ENCODE measurements at places on chromosomes 11 and 22. TPM values are rescaled to one million over a fixed set of nuclear protein-coding genes. Genes with fewer than 3 reads are reported as not detected.

Gene CKAP5
- total RNA-seq, result 32.5 TPM

Gene ANKRD49
- total RNA-seq, result 25.2 TPM

Gene JHY
- total RNA-seq, result 7.0 TPM

Gene PARVG
- total RNA-seq, result 19.4 TPM

Gene CAPN1
- total RNA-seq, result 109 TPM

Gene HBE1
- total RNA-seq, result not detected

Gene MICAL3
- 23.9 TPM for total RNA-seq

Gene SUSD2
- 5.5 TPM for total RNA-seq

Gene POLDIP3
- total RNA-seq, result 34.7 TPM

Gene MMP10
- not detected for total RNA-seq

Gene OR51B6
- total RNA-seq, result not detected

- no peak for DNase-seq
These were observed 697.2 kb downstream of the ETS1 start for GRCh38 chr11:127890030-127890615.

DNA sequence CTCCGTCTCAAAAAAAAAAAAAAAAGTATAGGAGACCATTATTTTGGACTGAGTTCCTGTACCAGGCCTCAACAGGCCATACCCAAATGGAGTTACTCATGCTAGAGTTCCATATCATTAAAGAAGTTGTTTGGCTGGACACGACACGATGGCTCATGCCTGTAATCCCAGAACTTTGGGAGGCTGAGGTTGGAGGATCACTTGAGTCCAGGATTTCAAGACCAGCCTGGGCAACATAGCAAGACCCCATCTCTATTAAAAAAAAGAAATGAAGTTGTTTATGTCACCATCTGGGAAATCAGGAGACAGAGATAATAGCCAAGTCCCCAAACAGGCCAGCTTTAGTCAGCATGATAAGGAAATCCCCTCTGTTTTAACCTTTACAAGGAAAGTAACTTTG lies 6.7 kb upstream of the FNBP4 start:
- no peak for DNase-seq

GRCh38 chr11:41989823-41990380 lies 530.5 kb upstream of the LRRC4C start:
- no peak for DNase-seq

DNA sequence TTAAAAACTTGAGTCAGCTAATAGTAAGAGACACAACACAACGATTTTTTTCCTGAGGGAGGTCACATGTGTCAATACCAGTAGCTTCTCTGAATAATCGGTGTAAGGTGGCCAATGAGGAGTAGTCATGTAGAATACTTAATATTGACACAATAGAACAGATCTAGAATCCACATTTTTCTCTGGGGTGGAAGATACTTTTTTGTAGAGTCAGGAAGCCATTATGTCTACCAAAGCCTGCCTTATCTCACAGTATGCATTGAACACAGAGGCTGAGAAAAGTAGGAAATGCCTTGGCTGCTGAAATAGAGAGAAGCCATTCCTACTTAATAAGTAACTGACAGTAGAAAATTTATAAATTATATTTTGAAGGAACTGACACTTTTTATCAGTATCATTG lies 725.0 kb downstream of the METTL15 start:
- DNase-seq, result no peak

GRCh38 chr11:16925561-16926065 lies 88.6 kb downstream of the PLEKHA7 start:
- DNase-seq, result no peak

- no peak for DNase-seq
These were observed 2.2 kb upstream of the P2RX6 start for GRCh38 chr22:21012446-21013407.

GRCh38 chr11:2807025-2807681 lies 78.4 kb downstream of the CDKN1C start:
- peak; percentile 24 for DNase-seq

- no peak for DNase-seq
These were observed 17.3 kb upstream of the OSBPL5 start for GRCh38 chr11:3182462-3182852.

GRCh38 chr11:61149624-61150615 lies 11.3 kb downstream of the VPS37C start:
- no peak for DNase-seq

- no peak for DNase-seq
These were observed 400.2 kb downstream of the MN1 start for GRCh38 chr22:27401321-27401720.

DNA sequence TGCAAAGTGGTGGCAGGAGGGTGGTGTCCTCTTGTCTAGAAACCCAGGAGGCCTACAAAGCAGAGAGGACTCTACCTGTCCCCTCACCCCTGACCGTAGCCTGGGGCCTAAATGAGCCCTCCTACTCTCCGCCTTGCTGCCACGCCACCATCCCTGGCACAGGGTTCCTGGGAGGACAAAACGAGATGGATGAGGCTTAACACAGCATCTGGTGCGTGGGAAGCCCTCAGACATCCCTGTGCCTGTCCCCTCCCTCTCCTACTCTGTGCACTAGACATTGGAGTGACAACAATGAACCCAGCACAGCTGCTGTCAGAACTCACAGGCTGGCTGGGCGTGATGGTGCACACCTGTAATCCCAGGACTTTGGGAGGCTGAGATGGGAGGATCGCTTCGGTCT lies 36.4 kb upstream of the DKK3 start:
- no peak for DNase-seq

DNA sequence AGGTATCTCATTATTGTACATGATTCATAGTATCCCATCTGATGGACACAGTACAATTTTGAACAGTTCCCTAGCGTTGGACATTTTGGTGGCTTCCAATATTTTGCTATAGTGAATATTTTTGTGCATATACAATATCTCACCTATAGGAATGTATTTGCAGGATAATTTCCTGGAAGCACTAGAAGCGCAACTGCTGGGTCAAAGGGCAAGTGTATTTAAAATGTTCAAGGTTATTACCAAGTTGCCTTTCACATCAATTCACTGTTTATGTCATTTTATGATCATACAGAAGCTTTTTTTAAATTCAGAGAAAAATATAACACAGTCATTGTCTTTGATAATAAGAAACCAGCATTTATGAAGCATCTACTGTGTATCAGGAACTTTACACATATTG lies 19.1 kb upstream of the RPS3 start:
- no peak for DNase-seq

- no peak for DNase-seq
These were observed 13.0 kb downstream of the TBX1 start for GRCh38 chr22:19773470-19774040.

- no peak for DNase-seq
These were observed 1.2 kb upstream of the INTS5 start for GRCh38 chr11:62654297-62654696.

GRCh38 chr11:14480716-14481115 lies 18.9 kb downstream of the COPB1 start:
- no peak for DNase-seq

DNA sequence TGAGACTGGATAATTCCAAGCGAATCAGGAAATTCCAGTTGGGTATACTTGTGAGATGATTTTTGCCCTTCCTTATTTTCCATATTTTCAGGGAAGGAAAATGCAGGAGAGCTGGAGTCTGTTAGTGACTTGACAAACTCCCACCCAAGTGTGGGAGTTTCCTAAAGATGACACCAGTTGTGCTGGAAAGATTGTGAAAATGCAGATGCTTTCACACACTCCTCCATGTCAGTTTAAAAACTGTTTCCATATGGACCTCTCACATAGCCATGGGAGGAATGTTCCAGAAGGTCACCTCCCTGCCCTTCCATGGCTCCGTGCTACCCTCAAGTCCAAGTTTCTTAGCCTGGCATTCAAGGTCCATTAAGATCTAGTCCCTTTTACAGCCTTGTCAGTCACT lies 350.7 kb upstream of the NARS2 start:
- no peak for DNase-seq

DNA sequence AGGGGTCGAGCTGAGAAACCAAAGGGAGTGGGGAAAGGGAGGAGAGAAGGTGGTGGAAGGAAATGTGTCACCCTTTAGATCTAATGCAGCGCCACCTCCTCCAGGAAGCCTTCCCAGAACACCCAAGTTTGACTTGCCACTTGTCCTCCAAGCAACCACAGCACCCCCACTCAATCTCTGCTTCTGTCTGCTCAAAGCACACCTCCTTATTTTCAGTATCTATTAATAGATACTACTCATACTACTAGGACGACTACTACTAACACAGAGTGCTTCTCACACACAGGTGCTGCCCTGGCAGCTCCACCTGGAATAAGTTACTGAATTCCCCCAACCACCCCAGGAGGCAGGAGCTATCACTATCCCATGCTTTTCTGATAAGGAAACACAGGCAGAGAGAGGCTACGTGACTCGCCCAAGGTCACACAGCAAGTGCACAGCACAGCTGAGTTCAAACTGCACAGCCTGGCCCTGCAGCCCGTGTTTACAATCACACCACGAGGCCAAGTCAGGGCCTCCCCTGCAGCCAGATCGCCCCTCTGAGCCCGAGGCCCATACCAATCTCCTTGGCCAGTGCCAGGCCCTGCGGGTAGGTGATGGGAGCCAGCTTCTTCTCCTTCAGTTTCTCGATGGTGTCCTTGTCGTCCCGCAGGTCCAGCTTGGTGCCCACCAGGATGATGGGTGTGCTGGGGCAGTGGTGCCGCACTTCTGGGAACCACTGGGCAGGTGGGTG lies 13.2 kb downstream of the RAC2 start:
- no peak for DNase-seq

- DNase-seq, result no peak
These were observed 102.9 kb downstream of the RPL27A start for GRCh38 chr11:8785457-8785856.

GRCh38 chr22:27046086-27046485 lies 388.7 kb downstream of the MIAT start:
- DNase-seq, result no peak

DNA sequence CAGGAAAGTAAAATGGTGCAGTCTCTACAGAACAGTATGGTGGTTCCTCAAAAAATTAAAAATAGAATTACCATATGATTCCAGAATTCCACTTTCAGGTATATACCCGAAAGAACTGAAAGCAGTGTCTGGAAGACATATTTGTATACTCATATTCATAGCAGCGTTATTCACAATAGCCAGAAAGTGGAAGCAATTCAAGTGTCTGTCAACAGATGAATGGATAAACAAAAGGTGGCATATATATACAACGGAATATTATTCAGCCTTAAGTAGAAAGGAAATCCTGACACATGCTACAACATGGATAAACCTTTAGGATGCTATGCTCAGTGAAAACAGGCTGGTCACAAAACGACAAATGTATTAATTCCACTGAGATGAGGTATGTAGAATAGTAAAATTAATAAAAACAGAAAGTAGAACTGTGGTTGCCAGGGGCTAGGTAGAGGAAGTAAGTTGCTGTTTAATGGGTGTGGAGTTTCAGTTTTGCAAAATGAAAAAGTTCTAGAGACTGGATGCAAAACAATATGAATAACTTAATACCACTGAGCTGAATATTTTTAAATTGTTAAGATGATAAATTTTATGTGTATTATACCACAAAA lies 14.5 kb downstream of the SAA1 start:
- no peak for DNase-seq

- no peak for DNase-seq
These were observed 253.4 kb downstream of the FAM76B start for GRCh38 chr11:95536047-95536690.

GRCh38 chr11:970319-970871 lies 44.7 kb downstream of the AP2A2 start:
- DNase-seq, result no peak

GRCh38 chr22:40911772-40912171 lies 39.4 kb upstream of the RBX1 start:
- DNase-seq, result no peak

DNA sequence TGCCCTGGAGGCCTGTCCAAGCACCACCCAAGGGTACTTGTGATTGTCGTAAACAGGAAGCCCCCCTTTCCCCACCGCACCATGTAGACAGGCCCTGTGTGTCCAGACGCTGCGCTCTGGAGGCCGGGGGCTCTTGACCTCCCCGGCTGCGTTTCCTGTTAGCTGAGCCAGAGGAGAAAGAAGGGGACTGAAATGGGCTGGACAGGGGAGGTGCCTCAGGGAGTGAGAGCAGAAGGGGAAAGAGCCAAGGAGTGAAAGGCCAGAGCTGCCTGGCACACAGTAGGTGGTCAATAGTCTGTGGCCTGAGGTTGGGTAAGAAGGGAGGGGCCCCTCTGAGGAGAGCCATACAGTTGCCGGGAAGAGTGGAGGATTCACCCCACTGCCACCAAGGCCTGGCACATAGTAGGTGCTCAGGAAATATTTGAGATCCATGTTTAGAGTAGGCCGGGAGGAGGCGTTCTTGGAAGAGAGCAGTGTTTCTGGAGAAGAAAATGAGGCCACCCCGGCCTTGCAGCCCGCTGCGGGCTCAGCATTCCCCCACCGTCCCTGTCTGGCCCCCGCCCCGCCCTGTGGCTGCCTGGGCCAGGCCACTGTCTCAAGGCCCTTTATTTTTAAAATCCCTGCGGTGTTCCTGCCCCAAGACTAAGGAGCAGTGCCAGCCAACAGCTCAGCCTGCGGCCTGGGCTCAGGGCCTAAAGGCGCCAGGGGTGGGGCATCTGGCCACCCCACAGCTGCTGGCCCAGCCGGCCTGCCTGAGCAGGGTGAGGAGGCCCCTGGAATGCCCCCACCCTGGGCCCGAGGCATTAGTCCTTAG lies 13.6 kb upstream of the CDC42EP1 start:
- no peak for DNase-seq

DNA sequence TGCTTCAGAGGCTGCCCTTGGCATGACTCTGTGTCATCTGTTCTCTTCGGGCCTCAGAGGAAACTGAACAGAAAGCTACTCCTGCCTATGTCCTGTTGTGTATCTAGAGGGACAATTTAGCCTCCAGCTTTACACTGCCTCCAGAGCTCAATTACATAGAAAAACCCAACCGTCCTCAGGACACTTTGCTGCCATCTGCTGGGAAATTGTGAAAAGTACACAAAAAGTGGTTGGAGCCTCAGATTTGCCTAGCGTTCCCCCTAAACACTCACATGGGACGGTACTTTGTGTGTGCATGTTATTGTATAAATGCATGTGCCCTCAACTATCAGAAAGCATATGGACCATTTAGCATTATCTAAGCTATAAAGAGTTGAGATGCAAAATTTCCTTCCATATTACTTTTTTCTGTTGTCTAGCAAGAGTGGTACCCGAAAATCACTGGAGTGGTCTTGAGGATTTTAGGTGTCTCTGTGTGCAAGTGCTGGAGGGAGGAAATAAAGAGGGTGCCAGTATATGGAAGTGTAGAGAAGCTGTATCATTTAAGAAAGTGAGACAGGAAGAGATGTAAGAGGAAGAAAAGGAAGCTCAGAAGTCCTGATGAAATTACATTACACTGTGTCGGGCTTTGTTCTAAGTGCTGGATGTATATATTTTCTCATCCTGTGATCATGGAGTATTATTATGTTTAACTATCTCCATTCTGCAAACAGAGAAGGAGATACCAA lies 8.7 kb upstream of the MS4A4E start:
- DNase-seq, result no peak

- DNase-seq, result no peak
These were observed 20.4 kb downstream of the ALKBH8 start for GRCh38 chr11:107545101-107545514.

All from omental fat pad (tissue), 4 donors.